ENCODE measurements at places on chromosomes 3 and 15.
A peak's percentile ranks its signal among the peaks of the same experiment; 100 is the strongest.

DNA sequence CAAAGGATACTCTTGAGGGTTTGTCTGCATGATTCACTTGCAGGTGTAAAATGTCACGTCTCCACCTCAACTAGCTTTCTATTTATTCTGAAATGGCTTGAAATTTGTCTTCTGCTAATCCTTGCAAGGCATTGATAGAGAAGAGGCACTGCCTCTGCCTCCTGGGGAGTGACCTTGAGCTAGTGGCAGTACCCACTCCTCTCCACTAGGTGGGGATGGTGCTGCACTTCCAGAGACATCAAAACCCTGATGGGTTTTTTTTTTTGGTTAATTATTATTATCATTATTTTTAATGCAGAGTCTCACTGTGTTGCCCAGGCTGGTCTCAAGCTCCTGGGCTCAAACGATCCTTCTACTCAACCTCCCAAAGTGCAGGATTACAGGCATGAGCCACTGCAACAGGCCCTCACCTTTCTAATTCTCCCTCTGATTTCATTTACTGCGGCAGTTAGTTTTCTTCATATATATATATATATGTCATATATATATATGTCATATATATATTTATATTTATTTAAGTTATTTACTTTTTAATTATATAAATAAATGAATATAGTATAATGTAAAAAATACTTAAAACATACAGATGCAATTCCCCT is 117.6 kb upstream of the EIF1B start:
- DNase-seq, result peak; percentile 67

DNA sequence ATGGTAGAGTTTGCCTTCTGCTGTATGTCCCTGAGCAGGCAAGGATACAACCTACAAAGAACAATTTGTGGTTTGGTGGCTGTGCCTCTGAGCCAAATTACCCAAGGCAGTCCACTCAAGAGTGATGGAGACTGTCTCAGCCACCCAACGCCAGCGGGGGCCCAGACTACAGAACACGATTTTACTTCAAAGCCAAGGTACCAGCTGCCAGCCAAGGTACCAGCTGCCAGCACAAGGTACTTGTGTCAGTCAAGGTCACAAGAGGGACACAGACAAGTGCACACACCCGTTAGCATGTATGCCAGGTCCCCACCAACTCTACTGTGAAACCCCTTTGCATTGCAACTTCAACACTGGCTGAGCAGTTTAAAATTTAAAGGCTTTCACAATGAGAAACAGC is 23.5 kb downstream of the COLQ start:
- DNase-seq, result no peak

- no peak for DNase-seq
These were observed 219.2 kb upstream of the ARHGEF26 start for GRCh38 chr3:153901991-153902390.

GRCh38 chr15:96070636-96071035 is 259.9 kb upstream of the NR2F2 start:
- no peak for DNase-seq

- no peak for DNase-seq
These were observed 84.2 kb upstream of the ZNF280D start for GRCh38 chr15:56817321-56818080.

- no peak for DNase-seq
These were observed 36.2 kb downstream of the KBTBD12 start for GRCh38 chr3:127951276-127951675.

DNA sequence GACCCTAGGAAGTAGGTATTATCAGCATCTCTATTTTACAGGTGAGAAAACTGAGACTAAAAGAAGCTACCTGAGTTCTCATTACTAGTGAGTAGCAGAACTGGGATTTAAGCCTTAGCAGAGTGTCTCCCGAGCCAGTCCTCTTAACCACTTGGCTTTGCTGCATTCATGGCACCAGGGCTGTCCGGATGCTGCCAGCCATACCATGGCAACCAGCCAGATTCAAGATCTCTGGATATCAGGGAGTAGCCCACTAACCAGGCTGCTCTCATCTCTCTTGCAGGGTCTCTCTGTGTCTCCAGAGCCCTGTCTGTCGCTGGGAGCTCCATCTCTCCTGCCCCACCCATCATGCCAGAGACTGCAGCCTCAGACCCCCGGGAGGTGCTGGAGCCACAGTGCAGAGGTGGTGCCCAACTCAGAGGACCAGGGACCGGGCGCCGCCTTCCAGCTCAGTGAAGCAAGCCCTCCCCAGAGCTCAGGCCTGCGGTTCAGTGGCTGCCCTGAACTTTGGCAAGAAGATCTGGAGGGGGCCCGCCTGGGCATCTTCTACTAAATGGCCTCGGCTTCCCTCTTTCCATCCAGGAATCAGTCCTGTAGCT is 1.7 kb downstream of the MESP2 start:
- no peak for DNase-seq

DNA sequence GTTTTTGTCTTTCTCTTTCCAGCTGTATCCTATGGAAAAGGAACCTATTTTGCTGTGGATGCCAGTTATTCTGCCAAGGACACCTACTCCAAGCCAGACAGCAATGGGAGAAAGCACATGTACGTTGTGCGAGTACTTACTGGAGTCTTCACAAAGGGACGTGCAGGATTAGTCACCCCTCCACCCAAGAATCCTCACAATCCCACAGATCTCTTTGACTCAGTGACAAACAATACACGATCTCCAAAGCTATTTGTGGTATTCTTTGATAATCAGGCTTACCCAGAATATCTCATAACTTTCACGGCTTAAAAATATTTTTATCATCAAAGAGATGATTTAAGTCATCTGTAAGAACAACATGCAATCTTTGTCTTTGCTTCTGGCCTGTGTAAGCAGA is 44.9 kb upstream of the PARP14 start:
- no peak for DNase-seq

DNA sequence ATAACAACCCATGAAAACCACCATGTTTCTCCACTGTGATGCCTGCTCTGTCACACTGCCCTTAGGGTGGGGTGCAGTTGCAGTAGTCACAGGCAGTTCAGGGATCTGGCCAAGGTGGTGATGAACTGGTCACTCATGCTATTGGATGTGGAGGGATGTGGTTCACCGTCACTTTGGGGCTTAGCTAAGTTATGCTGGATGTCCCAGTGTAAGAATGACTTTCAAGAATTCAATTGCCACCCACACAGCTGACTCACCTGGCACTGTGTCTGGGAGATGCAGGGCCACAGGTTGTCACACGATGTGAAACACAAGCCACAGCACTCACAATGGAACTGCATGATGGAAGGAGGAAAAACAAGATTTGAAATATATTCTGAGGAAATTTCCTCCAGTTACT is 146.1 kb upstream of the CTNNB1 start:
- DNase-seq, result no peak

DNA sequence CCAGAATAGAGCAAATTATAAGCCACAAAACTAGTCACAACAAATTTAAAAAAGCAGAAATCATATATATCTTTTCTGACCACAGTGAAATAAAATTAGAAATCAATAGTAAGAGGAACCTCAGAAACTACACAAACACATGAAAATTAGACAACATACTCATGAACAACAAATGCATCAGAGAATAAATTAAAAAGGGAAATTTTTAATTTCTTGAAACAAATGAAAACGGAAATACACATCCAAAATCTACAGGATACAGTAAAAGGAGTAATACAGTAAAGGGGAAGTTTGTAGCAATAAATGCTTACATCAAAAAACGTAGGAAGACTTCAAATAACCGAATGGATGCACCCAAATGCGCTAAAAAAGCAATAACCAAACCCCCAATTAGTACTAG is 19.2 kb downstream of the NME9 start:
- DNase-seq, result no peak

DNA sequence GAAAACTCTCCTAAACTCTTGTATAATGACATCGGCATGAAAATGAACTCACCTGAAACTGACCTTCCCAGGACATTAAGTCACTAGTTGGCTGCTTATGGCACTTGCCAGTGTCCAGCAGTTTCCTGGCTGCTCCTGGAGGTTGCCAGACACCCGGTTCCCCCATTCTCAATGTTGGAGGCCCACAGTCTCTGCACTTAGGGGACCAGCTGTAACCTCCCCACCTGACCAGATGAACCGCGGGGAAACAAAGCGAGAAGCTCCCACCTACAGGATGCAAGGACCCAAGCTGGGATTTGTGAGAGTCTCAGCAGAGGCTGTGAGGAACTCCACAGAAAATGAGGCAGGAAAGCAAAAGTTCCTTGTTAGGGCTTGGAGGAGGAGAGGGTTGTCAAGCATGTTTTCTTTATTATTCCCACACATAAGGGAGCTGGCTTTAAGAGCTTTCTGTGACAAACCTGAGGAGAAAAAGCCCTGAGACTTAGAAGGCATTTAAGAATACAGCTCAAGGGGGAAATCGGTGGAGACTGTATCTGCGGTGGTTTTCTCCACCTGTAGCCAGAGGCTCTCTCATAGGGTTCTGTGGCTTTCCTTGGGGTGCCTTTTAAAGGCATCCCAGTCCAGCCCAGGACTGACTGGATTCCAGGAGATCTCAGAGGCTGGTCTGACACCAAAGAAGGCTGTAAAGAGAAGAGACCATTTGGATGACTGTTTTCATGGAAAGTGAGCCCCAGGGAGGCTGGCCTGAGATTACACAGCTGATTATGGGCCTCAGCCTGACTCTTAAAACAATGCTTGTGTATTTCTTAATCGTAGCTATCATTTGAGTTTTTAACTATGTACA is 4.6 kb downstream of the TPM1 start:
- no peak for DNase-seq

- DNase-seq, result no peak
These were observed 69.9 kb downstream of the SIDT1 start for GRCh38 chr3:113602256-113602655.

- DNase-seq, result no peak
These were observed 22.5 kb upstream of the BFSP2 start for GRCh38 chr3:133377396-133377795.

DNA sequence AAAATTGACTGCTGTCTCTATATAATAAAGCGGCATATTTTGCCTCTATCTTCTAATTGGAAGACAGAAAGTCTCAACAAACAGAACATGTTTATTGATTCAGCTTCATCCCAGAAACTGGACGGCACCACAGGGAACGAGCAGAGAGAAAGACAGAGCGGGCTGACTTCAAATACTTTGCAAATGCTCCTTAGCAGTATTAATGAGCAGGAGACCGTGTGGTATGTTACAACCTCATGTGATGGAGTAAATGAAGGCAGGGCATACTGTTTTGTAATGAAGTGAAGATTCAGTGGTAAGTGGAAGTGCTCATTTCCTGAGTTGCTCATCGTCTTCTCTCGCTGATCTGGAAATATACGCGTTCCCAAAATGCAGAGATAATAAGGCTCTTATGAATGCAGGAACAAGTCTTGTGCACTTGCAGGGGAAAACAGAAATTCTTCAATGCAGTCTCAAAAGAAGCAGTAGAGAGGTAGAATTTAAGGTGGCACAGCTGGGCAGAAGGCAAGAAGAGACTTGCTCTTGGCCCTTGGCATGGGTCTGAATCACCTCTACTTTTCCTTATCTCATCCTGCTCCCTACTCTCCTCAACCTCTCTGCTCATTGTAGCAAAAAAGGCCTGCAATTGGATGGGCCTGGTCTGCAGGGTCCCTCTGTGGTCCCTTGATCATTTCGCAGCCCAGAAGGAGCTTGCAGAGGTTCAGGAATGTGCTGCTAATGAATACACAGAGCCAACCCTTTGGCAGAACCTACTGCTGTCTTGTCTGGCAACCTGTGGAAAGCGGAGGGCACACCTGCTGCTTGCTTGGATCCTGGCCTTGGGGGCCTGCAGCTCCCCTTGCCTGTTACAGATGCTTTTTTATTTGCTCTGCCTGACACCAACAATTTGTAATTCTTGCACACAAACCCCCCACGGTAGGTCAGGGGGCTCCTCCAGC is 604.9 kb upstream of the CFAP20DC start:
- DNase-seq, result no peak

DNA sequence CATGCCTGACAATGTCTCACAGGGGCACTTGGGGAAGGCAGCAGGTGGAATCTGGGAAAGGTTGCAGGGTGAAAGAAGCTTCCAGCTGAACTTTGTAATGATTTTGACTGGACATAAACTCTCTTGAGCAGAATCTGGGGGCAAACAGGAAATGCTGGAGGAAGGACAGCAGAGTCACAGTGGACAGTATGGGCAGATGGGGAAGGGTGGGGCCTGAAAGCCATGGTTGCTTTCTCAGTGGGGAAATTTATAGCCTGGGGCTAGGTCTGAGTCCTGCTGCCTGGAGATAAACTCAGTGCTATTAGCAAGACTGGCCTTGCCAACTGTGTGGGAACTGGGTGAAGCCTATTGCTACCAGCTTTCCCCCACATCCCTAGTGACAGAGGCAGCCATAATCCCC is 203.2 kb downstream of the OSBPL10 start:
- DNase-seq, result no peak

- no peak for DNase-seq
These were observed 1.1 kb downstream of the ANKRD63 start for GRCh38 chr15:40281801-40282146.

- no peak for DNase-seq
These were observed 218.8 kb downstream of the VPS13C start for GRCh38 chr15:61841466-61841865.

GRCh38 chr3:107365051-107365450 is 12.2 kb upstream of the CCDC54 start:
- no peak for DNase-seq

DNA sequence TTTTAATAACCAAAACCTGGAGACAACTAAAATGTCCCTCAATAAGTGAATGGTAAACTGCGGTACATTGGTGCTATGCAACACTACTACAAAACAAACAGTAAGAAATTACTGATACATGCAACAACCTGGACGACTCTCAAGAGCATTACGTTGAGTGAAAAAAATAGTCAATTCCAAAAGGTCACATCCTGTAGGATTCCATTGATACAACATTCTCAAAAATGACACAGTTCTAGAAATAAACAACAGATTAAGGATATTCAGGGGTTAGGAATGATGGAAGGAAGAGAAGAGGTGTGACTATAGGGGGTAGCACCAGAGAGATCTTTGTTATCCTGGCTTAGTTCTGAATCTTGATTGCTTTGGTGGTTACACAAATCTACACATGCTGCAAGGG is 72.2 kb downstream of the ZNF148 start:
- no peak for DNase-seq

- no peak for DNase-seq
These were observed 52.4 kb downstream of the HEG1 start for GRCh38 chr3:125003369-125003853.

DNA sequence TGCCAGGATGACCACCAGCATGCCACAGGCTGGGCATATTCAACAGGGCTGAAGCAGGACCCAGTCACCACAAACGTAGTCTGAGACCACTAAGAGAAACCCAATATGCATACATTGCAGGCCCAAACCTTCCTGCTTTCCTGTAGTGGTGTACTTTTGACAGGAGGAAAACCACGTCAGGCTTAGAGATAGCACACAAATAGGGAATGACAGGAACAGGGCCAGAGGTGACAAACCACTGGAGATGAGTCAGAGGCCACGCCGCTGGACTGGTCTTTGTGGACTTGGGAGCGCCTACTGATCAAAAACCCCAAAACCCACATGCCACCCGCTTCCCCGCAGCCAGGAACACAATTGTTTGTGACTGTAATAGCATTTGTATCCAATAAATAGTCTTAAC is 3.6 kb upstream of the EFCAB12 start:
- no peak for DNase-seq

DNA sequence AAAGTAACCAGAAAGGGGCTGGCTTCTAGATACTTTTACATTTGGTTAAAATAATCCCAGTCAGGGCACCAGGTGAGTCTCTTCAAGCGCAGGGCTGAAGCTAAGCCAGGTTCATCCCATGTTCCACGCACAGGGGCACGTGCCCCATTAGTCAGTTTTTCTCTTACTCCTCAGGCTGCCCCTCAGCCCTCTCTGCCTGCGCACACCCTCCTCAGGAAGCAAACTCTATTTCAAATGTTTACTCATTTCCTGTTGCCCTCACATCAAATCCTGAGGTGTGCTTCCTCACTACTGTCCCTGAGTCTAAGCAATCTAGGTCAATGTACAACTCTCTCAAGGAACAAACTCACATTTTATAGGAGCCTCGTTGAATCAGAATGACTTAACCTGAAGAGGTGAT is 48.5 kb downstream of the THBS1 start:
- peak; percentile 84 for DNase-seq
